ENCODE measurements at places on chromosomes 6 and 20.

DNA sequence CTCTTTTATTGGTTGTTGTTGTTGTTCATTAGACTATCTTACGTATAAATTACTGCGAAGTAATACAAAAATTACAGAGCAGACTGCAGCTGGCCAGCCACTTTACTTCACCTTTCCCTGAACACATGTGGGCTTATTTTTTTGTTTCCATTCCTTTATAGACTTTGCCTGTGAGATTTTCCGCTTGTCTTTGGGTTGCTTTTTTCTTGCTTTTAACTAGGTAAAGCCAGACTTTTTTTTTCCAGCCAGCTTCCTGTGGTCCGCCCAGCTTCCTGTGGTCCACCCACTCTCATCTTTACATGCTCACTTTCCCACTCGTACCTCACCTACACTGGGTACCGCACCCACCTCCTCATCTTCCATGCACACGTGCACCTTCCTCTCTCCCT, 79.0 kb downstream of the IPCEF1 start:
- DNase-seq, result peak; percentile 28

DNA sequence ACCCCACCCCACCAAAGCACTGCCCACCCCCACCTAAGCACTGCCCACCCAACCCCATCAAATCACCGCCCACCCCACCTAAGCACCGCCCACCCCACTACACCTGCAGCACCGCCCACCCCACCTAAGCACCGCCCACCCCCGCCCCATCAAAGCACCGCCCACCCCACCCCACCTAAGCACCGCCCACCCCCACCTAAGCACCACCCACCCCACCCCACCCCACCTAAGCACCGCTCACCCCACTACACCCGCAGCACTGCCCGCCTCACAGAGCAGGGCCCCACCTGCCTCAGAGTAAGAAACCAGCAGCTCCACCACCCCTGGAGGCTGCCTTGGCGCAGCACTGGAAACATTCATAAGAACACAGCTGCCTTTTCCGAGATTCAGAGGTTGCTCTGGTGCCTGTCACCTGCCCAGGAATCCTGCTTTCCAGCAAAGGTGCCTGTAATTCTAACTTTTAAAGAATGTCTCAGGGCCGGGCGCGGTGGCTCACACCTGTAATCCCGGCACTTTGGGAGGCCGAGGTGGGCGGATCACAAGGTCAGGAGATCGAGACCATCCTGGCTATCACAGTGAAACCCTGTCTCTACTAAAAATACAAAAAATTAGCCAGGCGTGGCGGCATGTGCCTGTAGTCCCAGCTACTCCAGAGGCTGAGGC, 148.2 kb downstream of the BMP7 start:
- DNase-seq, result no peak

GRCh38 chr6:92568541-92568940, 850.8 kb downstream of the EPHA7 start:
- no peak for DNase-seq

DNA sequence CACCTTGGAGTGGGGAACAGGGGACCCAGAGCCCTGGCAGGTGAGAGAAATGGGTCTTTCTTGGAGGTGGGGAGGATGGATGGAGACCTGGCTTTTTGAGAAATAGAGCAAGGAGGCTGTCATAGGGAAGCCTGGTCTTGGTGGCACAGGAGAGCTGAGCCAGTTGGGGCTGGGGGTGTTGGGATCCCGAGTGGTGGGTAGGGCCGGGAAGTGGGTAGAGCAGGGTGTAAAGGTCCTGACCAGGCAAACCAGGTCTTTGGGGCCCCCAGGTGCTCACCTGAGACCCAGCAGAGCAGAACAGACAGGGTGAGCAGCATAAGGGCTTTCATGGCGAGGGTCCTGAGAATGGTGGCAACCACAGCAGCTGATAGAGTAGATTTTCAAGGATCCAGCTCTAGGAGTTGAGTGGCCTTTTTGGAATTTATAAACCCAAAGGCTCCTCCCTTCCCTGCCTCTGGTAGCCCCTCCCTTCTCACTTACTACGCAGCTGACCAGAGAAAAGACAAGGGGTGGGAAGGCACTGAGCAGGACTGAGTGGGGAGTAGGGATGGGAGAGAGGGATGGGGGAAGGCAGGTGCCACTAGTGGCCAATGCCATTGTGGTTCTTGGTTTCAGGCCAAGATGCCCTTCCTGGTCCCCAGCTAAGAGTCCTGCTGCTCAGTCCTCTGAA, at the start of gene LY6G6C:
Gene LY6G6C (minus strand): TSS at position 396 of the 670 bp plus-strand sequence. CDS start 67 bp downstream, at position 329.
- DNase-seq, result no peak

GRCh38 chr6:39439342-39440038, 117.0 kb upstream of the KCNK16 start:
- DNase-seq, result no peak

GRCh38 chr6:3841711-3842565, 7.2 kb upstream of the FAM50B start:
- DNase-seq, result no peak

- DNase-seq, result no peak
Measured at GRCh38 chr6:36333931-36334725, 2.6 kb downstream of the BNIP5 start.

GRCh38 chr6:136435101-136435500, 115.1 kb downstream of the MAP7 start:
- no peak for DNase-seq

- no peak for DNase-seq
Measured at GRCh38 chr6:31581434-31582229, 592 bp downstream of the LTB start.

GRCh38 chr6:43021270-43022047, at the start of gene RRP36:
Gene RRP36 (plus strand): TSS chr6:43021623. CDS start chr6:43021655, 32 bp downstream.
- peak; percentile 81 for DNase-seq

DNA sequence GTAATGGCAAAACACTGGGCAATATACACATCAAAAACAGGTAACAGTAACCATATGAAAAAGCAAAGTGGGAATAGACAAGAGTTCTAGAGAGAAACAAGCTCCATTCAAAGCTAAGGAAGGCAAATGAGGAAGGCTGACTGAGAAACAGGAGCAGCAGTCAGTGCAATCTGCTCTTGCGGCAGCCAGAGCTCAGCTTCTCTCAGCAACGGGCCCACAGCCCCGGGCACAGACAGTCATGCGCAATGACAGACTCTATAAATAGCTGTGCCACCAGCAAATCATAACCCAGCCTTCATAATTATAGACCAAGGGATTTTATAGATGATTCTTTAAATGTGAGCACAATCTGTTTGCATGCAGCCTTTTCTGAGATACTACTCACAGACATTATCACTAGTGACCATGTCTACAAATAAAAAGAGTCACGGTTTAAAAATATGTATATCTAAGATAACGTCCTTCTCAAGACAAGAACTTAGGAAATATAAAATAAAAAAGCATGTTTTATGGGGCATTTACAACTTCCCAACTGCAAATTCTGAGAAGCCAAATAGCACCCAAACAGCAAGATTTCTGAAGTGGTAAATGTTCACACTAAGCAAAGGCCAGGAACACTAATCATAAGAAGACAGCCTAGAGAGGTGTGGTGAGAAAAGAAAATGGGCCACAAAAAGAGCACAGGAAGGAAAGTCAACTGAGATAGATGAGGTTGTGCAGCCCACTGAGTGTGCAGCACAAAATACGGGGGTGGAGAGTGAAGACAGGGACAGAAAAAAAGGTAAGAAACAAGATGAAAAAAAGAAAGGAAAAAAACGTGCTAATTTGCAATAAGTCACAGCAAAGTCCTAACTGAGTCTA, 39.9 kb upstream of the BEND6 start:
- no peak for DNase-seq

GRCh38 chr6:741410-742339, 48.7 kb upstream of the EXOC2 start:
- DNase-seq, result no peak
